ENCODE measurements at places on chromosomes 1 and 21.

DNA sequence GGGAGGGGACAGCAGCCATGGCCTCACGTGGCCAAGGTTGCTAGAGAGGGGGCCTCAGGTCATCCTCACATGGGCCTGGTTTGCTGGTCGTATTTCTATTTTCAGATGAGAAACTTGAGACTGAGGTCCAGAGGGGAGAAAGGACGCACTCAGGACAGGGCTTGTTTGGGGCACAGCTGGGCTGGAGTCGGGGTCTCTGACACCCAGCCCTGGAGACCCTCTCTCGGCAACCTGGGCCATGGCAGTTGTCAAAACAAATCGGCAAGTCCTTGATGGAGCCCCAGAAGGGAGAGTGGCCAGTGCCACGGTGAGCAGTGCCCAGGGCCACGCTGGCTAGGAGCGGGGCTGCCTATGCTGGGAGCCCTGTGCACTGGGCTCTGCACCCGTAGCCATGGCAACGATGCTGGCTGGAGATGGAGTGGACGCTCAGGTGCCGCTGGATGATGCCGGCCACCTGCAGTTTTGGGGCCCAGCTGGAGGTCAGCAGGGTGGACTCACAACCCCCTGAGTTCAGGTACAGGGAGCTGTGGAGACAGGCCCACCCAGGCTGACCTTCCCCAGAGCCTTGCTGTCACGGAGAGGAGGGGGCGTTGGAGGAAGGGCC lies 11.1 kb downstream of the LRRC3 start:
- no peaks in the 10 kb centered on the region for H3K4me1 ChIP-seq
- no peak overlapping the region for H3K4me3 ChIP-seq
- peak; percentile 56 for DNase-seq

- H3K4me1 ChIP-seq = peaks cover 5% of the 10 kb centered on the region
- H3K27ac ChIP-seq = no peak overlapping the region
- no peak overlapping the region for H3K4me3 ChIP-seq
- no peaks in the 10 kb centered on the region for H3K27me3 ChIP-seq
Measured at GRCh38 chr1:210650403-210650802, 321.7 kb downstream of the HHAT start.

DNA sequence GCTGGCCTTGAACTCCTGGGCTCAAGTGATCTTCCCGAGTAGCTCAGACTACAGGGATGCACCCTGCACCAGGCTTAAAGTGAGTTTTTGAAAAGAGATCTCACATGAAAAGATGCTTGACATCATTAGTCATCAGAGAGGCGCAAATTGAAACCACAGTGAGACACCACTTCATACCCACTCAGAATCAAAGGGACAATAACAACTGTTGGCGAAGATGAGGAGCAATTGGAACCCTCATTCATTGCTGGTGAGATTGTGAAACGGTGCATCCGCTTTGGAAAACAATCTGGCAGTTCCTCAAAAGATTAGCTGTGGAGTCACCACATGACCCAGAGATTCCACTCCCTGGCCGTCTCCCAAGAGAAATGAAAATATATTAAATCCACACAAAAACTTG lies 122.3 kb downstream of the PGBD5 start:
- H3K4me3 ChIP-seq = no peak overlapping the region
- no peak overlapping the region for H3K27ac ChIP-seq
- peaks cover 4% of the 10 kb centered on the region for H3K27me3 ChIP-seq
- DNase-seq = peak; percentile 77
- H3K4me1 ChIP-seq = peaks cover 9% of the 10 kb centered on the region
- H3K36me3 ChIP-seq = no peaks in the 10 kb centered on the region

DNA sequence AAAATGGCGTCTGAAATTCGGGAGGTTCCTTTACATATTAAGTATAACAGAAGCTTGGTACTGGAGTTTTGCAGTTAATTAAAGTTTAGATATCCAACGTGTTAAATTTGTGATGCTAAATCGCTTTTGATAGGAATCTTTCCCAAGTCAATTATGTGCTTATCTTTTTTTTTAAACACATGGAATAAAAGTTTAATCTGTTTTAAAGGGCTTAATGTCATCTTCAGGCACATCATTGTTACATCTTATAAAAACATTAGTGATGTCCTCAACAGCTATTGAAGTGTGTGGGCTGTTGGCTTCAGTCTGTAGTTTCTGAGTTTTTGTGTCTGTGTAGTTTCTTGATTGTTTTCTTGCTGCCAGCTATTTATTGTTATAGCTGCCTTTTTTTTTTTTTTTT lies 5.3 kb downstream of the FMN2 start:
- H3K36me3 ChIP-seq = no peaks in the 10 kb centered on the region
- H3K27ac ChIP-seq = no peak overlapping the region
- H3K4me1 ChIP-seq = peaks cover 51% of the 10 kb centered on the region
- no peak overlapping the region for H3K4me3 ChIP-seq
- no peak for DNase-seq

DNA sequence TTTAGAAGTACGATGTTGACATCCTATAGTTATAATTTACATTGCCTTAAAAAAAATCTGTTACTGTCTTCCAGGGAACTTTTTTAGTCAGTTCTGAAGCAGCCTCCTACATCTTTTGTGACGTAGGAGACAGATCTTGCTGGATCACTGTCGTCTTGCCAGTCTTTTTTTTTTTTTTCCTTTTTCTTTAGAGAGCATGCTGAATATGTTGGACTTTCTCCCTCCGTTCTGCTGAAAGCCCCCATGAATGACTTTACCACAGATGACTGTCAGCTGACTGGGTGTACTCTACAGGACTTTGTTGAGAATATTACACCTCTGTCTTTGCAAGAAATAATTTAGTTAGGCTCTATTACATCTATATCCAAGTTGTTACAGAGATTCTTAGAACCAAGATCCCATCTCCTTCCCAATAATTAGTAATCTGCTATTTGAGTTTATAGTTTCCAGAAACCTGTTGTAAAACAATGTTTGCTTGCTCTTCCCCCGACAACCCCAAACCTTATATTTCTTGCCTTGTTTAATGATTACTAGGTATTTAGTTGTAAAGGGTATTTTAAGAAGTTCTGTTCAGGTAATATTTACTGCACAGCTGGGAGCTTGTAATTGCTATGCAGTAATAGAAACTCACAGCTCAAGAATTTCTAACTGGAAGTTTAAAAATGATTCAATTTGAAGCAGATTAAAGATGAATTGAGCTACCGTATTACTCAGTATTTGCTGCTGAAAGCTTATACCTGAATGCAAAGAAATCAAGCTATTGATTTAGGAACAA lies 61.8 kb downstream of the RASAL2 start:
- H3K4me1 ChIP-seq = peaks cover 13% of the 10 kb centered on the region
- no peaks in the 10 kb centered on the region for H3K27me3 ChIP-seq
- H3K27ac ChIP-seq = peak overlapping the region; percentile 37
- DNase-seq = no peak
- H3K4me3 ChIP-seq = no peak overlapping the region
- H3K36me3 ChIP-seq = no peaks in the 10 kb centered on the region

DNA sequence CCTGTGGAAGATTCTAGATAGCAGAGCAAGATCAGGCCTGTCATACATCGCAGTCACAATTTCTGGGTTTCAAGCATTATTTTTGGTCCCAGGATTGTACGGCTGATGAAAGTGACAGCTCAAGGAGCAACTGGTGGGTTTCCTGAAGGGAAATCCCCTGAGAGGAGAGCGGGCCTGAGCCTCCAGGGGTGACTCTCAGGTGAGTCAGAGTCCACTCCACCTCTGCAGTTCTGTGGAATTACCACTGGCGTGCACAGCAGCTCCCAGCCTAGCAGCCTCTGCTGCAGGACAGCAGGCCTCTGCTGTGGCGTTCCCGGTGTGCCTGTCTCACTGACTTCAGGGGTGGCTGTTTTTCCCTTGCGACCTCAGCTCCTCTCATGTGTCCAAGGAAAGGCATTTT lies 24.4 kb downstream of the SLC66A1 start:
- DNase-seq = peak; percentile 89
- peaks cover 3% of the 10 kb centered on the region for H3K4me1 ChIP-seq
- no peaks in the 10 kb centered on the region for H3K27me3 ChIP-seq
- no peak overlapping the region for H3K27ac ChIP-seq

- H3K4me1 ChIP-seq = no peaks in the 10 kb centered on the region
- H3K4me3 ChIP-seq = no peak overlapping the region
- peak; percentile 96 for DNase-seq
- no peaks in the 10 kb centered on the region for H3K36me3 ChIP-seq
- no peaks in the 10 kb centered on the region for H3K27me3 ChIP-seq
Measured at GRCh38 chr1:202599669-202600431, 110.4 kb downstream of the SYT2 start.

GRCh38 chr1:3590139-3590763 lies 21.1 kb downstream of the MEGF6 start:
- H3K4me1 ChIP-seq = no peaks in the 10 kb centered on the region
- H3K4me3 ChIP-seq = no peak overlapping the region
- DNase-seq = peak; percentile 90
- no peaks in the 10 kb centered on the region for H3K36me3 ChIP-seq

DNA sequence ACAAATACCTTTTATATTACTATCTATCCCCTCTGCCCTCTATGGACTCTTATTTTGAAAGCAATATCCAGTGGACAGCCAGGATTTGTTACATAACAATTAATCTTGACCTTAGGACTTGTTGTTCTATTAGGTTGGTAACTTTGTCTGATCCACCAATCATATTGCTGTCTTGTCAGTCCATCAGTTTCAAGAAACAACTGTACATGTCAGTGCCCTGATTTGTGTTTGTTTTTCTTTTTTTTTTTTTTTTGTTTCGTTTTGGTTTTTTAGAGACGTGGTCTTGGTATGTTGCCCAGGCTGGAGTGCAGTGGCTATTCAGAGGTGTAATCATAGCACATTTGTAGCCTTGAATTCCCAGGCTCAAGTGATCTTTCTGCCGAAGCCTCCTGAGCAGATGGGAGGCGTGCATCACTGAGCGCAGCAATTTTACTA lies 1.5 kb upstream of the SCP2 start:
- H3K27ac ChIP-seq = no peak overlapping the region
- H3K4me3 ChIP-seq = peak overlapping the region; percentile 11
- DNase-seq = peak; percentile 46
- no peaks in the 10 kb centered on the region for H3K27me3 ChIP-seq
- peaks cover 8% of the 10 kb centered on the region for H3K4me1 ChIP-seq

DNA sequence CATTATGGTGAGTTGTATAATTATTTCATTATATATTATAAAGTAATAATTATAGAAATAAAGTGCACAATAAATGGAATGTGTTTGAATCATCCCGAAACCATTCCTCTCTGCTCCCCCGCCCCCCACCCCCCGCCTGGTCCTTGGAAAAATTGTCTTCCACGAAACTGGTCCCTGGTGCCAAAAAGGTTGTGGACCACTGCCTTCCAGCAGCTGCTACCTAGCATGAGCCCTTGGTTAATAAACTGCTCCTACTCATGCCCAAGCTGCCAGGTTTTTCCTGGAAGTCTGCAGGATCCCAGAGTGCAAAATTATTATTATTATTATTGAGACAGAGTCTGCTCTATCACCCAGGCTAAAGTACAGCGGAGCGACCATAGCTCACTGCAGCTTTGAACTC lies 6.8 kb upstream of the IFNGR2 start:
- peak overlapping the region; percentile 87 for H3K27ac ChIP-seq
- H3K4me3 ChIP-seq = no peak overlapping the region
- DNase-seq = no peak

DNA sequence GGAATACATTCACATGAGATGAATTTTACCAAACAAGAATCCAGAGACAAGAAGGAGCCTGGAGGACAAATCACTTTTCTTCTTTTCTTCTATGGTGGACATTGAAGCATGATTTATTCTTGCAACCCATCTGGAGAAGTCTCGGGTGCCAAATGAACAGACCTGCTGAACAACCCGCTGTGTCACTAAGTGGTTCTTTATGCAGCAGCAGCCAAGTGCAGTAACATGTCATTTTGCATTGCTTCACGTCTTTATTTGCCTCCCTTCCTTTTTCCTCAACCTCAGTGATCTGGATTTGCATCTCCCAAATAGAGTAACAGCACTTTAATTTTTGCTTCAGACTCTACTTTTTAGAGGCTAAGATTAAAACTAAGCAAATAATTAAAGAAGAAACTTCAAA lies 50.0 kb upstream of the TENT5C start:
- H3K27ac ChIP-seq = no peak overlapping the region
- H3K36me3 ChIP-seq = no peaks in the 10 kb centered on the region
- DNase-seq = no peak
- no peaks in the 10 kb centered on the region for H3K27me3 ChIP-seq

GRCh38 chr21:15243406-15243805 lies 178.6 kb upstream of the NRIP1 start:
- no peaks in the 10 kb centered on the region for H3K27me3 ChIP-seq
- peaks cover 8% of the 10 kb centered on the region for H3K4me1 ChIP-seq
- DNase-seq = no peak
- H3K4me3 ChIP-seq = no peak overlapping the region
- no peak overlapping the region for H3K27ac ChIP-seq

GRCh38 chr1:107829036-107829770 lies 135.8 kb downstream of the VAV3 start:
- no peak overlapping the region for H3K27ac ChIP-seq
- H3K4me1 ChIP-seq = no peaks in the 10 kb centered on the region
- H3K36me3 ChIP-seq = no peaks in the 10 kb centered on the region
- DNase-seq = peak; percentile 2

GRCh38 chr1:30887485-30888315 lies 20.9 kb downstream of the SDC3 start:
- peaks cover 18% of the 10 kb centered on the region for H3K4me1 ChIP-seq
- peak; percentile 89 for DNase-seq
- H3K27me3 ChIP-seq = no peaks in the 10 kb centered on the region
- peak overlapping the region; percentile 41 for H3K27ac ChIP-seq
- H3K4me3 ChIP-seq = no peak overlapping the region

DNA sequence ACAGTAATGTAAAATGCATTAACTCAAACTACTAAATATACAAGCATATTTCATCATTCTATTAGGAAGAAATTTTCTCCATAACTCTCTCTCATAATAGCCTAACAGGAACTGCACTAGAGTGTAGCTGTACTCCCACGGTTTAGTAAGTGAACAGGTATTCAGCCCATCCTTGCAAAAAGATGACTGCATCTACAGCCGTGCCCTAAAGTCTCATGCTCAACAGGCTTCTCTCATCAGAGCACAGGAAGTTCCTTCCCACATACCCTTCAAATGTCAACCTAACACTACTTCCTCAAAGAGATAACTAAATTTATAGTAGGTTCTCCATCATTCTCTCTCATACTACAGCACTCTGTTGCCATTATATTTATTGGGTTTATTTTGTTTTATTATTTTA lies 251.6 kb downstream of the AKT3 start:
- H3K27ac ChIP-seq = peak overlapping the region; percentile 88
- DNase-seq = peak; percentile 29
- no peak overlapping the region for H3K4me3 ChIP-seq
- no peaks in the 10 kb centered on the region for H3K27me3 ChIP-seq
- peaks cover 28% of the 10 kb centered on the region for H3K4me1 ChIP-seq

DNA sequence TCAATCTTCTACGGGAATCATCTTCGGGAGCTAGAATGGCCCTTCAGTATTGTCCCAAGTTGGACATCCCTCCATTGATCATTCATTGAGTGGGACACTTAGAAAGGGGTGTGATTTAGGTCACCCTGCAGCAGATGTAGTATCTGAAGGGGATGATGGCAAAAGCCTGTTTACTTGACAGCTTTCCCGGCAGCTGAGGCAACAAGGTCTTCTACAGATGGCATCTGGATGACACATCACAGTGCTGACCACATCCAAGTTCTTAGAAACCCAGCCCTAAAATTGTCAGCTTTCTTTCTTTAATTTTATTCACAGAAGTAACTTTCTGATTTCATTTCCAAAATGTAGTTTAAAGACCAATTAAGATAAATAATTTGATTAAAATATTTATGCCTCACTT lies 150.3 kb downstream of the AMY1C start:
- H3K4me3 ChIP-seq = no peak overlapping the region
- no peaks in the 10 kb centered on the region for H3K4me1 ChIP-seq
- no peaks in the 10 kb centered on the region for H3K27me3 ChIP-seq
- H3K36me3 ChIP-seq = no peaks in the 10 kb centered on the region
- no peak overlapping the region for H3K27ac ChIP-seq
- DNase-seq = no peak

GRCh38 chr1:179143322-179143721 lies 61.5 kb downstream of the TOR3A start:
- H3K36me3 ChIP-seq = peaks cover 10% of the 10 kb centered on the region
- no peaks in the 10 kb centered on the region for H3K27me3 ChIP-seq
- peaks cover 40% of the 10 kb centered on the region for H3K4me1 ChIP-seq
- H3K4me3 ChIP-seq = no peak overlapping the region
